Activated CD8-positive, alpha-beta memory T cell treated with anti-CD3 and anti-CD28 coated beads for 4 hours (primary cell): ENCODE measurements at places on chromosomes 6 and 20.

DNA sequence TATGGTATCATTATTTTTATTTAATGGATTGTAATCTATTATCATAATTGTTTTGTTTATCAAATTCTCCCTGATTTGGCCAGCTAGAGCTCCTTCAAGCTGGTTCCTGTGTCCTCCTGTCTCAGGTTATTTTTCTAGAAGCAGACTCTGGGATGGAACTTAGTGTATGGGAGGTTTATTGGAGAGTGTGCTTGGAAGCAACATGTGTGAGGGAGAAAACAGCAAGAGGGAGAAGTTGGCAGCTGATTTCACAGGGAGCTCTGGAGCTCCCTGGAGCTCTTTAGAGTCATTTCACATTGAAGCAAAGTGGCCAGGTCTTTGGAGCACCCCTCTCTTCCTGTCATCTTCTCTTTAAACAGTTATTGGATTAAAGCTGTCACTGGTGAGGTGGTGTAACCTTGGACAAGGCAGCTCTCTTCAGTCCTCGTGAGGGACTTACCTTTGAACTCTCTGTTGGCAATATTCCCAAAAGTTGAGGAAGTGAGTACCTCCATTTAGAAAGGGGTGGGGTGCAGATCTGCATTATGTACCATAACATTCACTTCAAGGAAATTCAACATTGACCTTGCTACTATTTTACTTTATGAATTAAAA lies 103.6 kb downstream of the PHF3 start:
- DNase-seq = no peak

DNA sequence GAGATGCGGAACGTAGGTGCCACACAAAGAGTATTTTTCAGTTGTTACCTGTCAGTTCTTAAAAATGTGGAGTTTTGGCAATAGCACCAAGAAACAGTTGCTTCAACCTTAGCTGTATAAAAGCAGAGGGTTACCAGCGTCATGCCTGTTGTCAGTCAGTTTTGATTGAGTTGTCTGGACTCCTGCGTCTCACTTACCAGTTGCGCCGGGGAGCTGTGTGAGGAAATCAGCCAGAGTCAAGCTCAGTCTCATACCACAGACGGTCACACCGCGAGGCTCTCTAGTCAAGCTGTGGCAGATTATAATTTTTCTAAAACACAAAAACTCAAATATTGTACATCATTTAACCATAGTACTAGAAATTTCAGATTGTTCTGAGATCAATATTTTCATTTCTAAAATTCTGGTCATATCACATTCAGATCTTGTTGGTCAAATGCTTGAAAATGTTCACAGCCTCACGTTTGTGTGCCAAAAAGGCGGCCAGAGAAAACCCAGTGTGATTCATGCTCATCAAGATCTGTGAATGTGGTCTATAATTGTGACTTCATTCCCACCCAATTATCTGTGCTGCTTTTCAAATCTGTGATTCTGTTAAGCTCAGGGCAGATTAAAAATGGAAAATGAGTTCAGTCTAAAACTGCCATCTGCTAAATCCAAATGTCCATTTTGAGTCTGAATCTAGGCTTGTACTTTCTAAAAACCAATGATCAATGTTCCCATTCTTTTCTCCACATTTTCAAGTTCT lies 37.5 kb downstream of the SASH1 start:
- DNase-seq = no peak

DNA sequence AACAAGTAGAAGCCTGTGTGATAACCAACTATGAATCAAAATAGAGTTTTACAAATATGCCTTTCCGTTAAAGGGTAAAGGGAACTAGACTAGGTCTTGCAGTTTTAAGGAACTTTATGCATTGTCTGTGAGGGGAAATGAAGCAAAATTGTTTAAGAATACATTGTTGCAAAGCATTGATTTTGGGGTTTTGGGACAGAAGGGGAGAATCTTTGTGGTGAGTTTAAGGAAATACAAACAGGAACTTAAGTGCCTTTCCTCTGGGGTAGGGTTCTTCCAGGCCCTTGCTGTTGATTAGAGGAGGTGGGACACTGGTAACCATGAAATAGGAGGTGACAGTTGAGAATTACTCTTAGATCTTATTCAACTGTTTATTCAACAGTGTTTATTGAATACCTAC lies 4.7 kb downstream of the MAPK14 start:
- DNase-seq = no peak

DNA sequence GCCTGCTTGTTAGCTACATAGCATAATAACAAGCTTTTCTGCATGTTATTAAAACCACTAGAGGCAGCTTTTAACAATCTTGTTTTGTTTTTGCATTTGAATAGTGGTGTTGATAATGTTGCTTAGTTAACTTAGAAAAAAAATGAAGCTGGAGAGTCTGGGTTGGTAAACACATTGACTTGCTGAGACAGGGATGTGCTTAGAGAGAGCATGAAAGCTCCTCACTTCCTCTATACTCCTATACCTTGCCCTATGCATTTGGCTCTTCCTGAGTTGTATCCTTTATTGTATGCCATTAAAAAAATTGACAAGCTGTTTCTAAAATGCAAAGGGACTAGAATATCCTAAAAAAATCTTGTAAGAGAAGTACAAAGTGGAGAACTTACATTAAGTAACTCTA lies 13.6 kb downstream of the FAM83B start:
- DNase-seq = no peak

DNA sequence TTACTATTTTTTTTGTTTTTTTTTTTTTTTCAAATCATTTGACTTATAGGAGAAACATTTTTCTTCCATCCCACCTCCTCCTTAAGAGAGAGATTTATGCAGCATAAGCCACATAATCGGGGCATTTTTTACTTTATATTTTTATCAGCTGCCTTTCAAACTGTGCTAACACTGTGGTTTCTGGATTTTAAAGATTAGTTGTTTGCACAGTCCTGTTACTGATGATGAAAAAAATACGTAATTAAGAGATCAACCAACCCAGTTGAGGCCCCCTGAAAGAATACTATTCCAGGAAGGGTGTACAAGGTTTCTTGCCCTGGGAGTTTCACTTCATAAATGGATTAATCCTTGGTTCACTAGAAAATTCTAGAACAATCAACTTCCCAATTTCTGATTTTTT lies 68.3 kb downstream of the MMS22L start:
- DNase-seq = no peak

DNA sequence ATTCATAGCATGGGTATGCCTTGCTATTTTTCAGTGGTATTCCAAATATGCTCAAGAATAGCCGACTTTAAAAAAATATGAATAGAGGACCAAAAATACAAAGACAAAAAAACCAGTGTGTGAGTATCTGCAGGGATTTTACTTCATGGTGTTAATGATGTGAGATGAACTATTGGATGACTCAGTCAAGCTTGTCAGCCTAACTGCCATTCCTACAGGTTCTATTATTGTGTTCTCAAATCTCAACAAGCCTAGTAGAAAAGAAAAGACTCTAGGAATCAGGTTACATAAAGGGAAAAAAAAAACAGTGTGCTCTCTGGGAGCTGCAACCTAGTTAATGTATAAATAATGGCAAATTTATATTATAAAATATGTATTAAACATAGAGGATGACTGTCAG lies 588.4 kb upstream of the BTBD3 start:
- no peak for DNase-seq

- no peak for DNase-seq
Measured at GRCh38 chr20:11217326-11218172, 543.8 kb upstream of the JAG1 start.

DNA sequence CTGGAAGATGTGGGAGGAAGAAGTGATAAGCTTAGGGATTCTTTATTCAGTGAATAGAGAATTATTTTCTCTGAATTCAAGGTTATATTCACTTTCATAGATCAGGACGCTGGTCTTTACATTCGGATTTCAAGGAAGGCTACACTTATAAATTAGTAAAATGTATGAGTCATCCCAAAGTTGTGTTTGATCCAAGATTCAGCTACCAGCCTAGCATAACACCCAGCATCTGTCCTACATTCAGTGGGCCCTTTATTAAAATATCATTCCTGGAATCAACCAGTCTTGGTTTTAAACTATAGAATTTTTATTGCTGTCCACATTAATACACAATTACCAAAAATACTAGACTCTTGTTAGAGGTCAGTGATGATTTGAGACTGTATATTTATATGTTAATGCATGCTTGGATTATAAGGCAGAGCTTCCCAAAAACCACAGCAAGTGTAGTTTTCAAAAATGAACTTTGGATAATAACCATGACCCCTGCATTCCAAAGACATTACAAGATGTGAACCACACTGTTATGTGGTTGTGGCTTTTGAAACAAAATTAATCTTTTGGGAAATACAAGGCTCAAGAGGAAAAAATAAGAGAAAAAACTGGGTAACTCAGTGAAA lies 210.7 kb upstream of the CNR1 start:
- DNase-seq = no peak

GRCh38 chr6:154488802-154489437 lies 21.6 kb downstream of the CNKSR3 start:
- no peak for DNase-seq

DNA sequence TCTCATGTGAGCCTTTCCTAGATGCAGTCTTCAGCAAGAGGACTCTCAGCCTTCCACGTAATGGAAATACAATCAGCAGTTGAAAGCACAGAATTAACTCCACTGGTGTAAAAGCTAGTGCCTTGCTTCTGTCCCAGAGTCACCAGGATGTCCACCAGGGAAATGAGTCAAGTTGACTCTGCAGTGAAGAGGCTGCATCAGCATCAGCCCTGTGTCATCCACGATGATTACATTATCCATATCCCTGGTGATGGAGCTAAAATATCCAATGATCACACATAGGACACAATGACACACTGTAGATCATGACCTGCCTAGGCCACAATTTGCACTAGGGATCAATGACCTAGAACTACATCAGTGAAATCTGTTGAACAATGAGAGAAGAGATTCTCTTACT lies 262.4 kb downstream of the ERMARD start:
- no peak for DNase-seq
